ENCODE measurements at places on chromosomes 5 and 9.

DNA sequence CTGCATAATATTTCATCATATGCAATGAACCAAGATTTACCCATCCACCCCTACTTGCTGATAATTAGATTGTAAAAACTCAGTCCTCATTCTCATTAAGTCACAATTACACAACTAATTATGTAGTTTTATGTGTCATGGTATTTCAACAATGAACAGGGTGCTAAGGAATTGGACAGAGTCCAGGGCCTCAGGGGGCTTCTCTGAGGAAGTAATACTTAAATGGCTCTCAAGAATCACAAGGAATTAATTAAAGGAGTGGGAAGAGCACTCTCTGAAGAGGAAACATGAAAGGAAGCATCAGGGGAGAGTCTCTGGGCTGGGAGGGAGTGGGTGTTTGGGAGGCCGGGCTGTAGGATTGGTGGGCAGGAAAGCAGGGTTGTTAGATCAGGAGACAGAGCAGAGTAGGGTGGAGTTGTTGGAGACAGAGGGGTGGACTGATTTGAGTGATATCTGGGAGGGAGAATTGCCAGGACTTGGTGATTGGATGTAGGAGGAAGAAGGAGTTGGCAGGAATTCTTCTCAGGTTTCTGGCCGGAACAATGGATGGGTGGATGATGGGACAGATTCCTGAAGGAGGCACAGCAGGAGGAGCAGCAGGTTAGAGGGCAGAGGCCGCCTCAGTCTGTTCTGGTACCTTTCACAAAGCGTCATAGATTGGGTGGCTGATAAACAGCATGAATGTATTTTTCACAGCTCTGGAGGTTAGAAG lies 23.0 kb upstream of the NSG2 start:
- DNase-seq, result no peak

- no peak for DNase-seq
Observed at GRCh38 chr9:125110464-125110863, 32.9 kb downstream of the SCAI start.

DNA sequence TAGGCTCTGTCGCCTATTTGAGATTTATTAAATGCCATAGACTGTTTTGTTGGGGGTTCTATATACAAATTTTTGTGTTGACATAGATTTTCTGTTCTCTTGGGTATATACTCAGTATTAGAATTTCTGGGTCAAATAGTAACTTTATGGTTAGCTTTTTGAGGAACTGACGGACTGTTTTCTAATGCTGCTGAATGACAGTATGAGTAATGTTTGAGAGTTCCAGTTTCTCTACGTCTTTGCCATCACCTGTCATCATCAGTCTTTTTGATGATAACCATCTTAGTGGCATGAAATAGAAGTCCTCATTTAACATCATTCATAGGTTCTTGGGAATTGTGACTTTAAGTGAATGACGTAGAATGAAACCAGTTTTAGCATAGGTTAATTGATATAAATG lies 60.1 kb downstream of the CCDC171 start:
- no peak for DNase-seq

DNA sequence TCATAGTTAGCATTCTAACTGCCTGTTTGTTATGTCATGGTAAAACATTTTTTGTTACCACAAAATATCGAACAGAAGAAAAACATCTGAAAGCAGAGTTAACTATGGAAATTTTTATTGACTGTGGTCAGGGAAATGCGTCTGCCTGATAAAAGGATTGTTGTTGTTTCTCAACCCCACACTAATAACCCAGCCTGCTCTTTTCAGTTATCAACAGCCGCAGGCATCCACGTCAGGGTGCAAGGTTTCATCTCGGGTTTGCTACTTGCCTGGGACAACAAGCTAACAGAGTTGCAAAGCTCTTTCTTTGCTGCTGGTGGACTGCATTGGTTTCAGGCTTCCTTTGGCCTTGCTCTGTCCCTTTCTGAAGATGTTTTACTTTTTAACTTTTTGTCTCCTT lies 969.2 kb downstream of the CDH18 start:
- DNase-seq, result no peak

GRCh38 chr5:15700373-15700772 lies 200.4 kb downstream of the FBXL7 start:
- DNase-seq, result no peak

GRCh38 chr5:11897781-11898180 lies 6.5 kb downstream of the CTNND2 start:
- DNase-seq, result no peak

- DNase-seq, result no peak
Observed at GRCh38 chr5:59187857-59188256, 605.0 kb downstream of the RAB3C start.

GRCh38 chr9:127540664-127541041 lies 71.4 kb upstream of the STXBP1 start:
- DNase-seq, result no peak

DNA sequence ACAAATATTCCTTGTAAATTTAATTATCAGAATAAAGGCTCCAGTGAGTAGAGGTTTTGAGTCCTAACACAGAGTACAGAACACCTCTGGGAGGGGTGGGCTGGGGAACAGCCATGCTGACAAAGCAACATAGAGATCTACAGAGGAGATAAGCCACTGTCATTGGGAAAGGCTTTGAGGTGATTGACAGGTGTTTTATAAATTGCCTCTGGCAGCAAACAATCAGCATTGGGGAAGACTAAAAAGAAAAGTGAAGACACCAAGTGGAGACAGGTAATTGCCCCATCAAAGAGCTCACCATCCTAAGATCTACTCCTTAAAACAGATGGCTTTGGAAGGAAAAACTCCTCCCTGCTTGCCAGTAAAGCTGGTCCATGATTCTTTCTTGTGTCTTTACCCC lies 189.7 kb upstream of the TLE4 start:
- no peak for DNase-seq

DNA sequence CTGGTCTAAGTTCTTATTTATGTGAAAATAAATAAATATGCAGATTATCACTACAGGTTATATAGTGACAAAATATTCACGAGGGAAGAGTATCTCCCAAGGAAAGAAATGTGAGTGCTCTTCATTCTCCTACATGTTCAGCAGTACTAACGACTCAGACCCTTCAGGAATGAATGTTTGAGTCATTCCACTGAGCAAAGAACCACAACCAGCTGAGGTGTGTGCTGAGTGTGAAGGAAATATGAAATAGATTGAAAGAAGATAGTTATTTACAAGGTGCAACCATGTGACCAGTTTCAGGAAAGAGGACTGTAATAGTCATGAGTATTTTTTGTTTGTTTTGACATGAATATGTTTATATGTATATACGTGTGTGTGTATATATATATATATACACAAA lies 228.7 kb downstream of the TUSC1 start:
- no peak for DNase-seq

GRCh38 chr9:83677596-83677995 lies 30.2 kb downstream of the UBQLN1 start:
- DNase-seq, result no peak

- no peak for DNase-seq
Observed at GRCh38 chr5:107682533-107682932, 11.8 kb upstream of the EFNA5 start.

DNA sequence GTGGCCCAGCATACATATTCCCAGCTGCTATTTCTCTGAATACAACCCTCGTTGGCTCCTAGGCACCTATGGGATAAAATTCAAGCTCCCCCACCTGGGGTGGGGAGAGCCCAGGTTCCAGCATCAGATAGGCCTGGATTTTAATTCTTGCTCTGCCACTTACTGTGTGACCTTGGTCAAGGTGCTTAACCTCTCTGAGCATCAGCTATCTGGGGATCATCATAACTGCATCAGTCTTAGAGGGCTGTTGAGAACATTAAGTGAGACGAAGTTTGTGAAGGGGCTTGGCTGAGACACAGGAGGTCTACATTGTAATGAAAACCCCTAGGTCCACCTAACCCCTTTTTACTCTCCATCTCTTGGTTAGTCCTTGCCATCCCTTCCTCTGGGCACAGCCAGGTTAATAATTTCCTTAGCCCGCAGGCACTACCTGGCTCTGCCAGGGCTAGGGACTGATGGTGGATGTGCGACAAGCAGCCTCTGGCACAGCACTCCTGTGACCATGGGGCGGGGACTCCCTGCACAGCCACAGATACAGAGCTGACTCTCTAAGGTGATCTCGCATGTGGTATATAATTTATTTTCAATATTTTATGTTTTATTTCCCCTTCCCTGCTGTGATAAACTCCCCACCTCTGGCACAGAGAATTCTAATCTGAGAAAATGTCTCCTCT lies 68.7 kb downstream of the CRB2 start:
- DNase-seq, result no peak

- no peak for DNase-seq
Observed at GRCh38 chr5:148833122-148833521, 6.7 kb downstream of the ADRB2 start.

DNA sequence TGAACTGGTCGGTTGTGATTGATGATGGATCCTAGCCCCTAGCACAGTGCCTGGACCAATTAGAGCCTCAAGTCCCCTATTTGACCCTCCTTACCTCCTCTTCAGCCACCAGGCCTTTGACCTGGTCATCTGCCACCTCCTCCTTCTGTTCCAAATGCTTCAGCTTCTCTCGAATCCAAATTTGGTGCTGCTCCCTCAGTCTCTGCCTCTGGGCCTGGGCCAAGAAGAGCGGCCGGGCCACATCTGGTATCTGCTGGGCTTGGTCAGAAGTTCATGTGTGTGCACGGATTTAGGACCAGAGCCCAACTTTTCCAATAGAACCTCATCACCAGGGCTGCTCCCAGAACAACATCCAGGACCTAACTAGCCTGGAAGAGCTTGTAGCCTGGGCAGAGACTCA lies 6.5 kb downstream of the SLC35A4 start:
- DNase-seq, result no peak

- no peak for DNase-seq
Observed at GRCh38 chr9:127801955-127802575, 617 bp upstream of the FPGS start.

GRCh38 chr9:75604661-75605060 lies 285.8 kb upstream of the PCSK5 start:
- no peak for DNase-seq

GRCh38 chr5:101327816-101328215 lies 424.7 kb upstream of the ST8SIA4 start:
- DNase-seq, result no peak

DNA sequence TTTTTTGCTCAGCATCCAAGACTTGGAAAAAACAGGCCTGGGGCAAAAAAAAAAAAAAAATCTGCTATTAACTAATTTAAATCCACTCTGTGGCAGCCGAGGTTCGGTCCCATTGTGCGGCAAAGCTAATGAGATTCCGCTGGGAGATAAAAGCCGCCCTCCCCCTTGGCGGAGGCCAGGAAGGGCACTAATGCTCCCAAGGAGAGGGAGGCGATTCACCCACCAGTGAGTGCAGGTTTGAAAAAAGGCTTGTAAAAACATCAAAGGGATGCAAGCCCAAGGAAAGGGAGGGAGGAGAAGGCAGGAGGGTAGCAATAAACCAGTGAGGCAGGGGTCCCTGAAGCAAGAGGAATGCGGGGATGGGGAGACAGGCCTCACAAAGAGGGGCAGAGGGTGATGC lies 129.5 kb upstream of the RAPGEF1 start:
- no peak for DNase-seq

- DNase-seq, result no peak
Observed at GRCh38 chr5:140213370-140213983, 38.5 kb downstream of the CYSTM1 start.

GRCh38 chr5:120354126-120354525 lies 110.0 kb upstream of the PRR16 start:
- no peak for DNase-seq

DNA sequence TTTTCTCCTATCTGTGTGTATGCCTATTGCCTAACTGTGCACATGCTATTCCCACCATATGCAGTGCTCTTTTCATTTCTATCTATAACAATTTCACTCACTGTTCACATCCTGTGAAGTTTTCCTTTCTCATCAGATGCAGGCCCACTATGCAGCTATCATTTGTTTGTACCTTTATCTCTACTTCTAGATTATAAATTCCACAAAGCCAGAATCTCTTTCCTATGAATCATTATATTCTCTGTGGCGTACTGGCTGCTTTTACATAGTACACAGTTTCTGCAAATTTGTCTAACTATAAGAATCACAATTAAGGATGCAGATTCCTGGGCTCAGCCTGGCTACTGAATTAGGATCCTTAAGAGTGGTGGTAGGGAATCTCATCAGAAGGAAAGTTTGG lies 600.8 kb upstream of the ARRDC3 start:
- no peak for DNase-seq

DNA sequence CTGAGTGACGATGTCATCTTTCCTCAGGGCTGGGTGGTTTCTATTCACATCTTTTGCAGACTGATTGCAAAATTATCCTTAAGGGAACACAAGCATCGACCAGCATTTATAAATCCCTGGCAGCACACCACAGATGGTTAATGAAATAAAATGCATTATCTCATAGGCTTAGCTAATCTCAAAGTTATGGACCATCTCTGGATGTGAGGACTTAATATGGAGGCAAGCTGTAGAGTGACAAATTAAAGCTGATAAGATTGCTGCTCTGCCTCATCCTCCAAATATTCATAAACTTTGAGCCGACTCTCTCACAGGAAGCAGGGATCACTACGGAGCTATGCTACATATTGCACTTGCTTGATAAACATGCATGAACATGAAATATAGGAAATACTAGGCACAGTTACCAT lies 663.2 kb upstream of the RGMB start:
- no peak for DNase-seq

- DNase-seq, result no peak
Observed at GRCh38 chr5:11525020-11525419, 379.2 kb downstream of the CTNND2 start.

- no peak for DNase-seq
Observed at GRCh38 chr5:40904994-40905306, 4.3 kb upstream of the C7 start.

DNA sequence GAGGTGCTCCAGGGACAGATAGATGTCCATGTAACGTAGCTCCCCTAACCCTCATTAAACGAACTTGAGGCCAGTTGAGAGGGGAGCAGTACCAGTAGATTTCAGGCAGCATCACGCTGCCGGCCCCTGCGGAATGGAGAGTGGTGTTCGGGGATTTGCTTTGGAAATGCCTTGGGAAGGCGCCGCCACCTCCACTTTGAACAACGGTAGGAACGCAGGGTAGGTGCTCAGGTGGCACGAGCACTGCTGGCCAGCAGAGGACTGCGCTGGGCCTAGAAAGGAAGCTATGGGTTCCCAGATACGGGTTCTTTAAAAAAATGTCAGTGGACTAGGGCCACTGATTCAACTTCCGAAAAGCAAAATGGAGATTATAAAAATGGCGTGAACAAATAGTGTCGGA lies 271.8 kb downstream of the FANCC start:
- DNase-seq, result no peak

- DNase-seq, result no peak
Observed at GRCh38 chr9:87148331-87149104, 201.2 kb upstream of the GAS1 start.

DNA sequence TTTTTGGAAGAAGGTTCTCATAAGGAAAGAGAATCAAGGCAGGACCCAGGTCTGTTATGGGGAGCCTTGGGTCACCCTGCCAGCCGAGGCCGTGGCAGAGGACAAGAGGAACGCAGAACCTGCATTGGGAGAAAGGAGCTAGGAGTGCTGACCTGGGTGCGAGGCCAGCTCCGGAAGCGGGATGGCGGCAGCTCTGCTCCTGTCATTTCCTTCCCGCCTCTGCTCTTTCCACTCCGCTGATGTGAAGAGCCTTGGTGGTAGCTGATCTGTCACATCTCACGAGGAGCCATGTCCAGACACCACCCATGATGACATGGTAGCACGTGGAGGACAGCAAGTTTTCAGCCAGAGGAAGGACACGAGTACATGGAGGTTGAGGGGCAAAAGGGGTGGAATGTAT lies 109.5 kb upstream of the COL5A1 start:
- no peak for DNase-seq
